NCI-H1105 treated with DMSO at 0.1 percent for 48 hours (cell line): ENCODE measurements at places on chromosomes 5 and 9.

GRCh38 chr5:94040591-94041148 is 299.3 kb upstream of the POU5F2 start:
- DNase-seq: no peak

DNA sequence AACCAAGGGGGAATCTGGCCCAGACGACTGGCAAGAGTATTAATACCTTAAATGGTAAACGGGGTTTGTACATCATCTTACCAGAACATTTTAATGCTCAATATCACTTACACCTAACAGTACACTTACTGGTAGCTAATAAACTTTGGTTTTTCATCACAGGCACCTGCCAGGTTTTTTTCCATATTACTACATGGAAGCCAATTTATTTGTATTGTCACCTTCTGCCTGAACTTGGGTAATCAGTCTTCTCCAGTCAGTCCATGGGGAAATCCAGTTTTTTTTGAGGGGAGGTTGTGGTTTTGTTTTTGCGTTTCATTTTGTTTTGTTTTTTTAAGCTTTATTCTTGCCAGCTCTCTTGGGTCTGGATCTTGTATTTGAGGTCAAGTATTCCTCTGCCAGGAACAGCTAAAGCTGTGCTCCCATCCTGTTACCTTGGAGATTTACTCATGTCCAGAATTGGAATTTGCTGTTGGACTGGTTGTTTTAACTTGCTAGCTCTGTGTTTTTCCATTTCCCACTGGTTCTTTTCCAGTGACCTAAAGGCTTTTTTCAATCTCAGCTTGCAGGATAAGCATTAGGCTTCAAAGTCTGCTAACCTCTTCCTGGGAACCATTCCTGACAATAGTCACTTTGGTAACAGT is 11.1 kb upstream of the NADK2 start:
- no peak for DNase-seq

DNA sequence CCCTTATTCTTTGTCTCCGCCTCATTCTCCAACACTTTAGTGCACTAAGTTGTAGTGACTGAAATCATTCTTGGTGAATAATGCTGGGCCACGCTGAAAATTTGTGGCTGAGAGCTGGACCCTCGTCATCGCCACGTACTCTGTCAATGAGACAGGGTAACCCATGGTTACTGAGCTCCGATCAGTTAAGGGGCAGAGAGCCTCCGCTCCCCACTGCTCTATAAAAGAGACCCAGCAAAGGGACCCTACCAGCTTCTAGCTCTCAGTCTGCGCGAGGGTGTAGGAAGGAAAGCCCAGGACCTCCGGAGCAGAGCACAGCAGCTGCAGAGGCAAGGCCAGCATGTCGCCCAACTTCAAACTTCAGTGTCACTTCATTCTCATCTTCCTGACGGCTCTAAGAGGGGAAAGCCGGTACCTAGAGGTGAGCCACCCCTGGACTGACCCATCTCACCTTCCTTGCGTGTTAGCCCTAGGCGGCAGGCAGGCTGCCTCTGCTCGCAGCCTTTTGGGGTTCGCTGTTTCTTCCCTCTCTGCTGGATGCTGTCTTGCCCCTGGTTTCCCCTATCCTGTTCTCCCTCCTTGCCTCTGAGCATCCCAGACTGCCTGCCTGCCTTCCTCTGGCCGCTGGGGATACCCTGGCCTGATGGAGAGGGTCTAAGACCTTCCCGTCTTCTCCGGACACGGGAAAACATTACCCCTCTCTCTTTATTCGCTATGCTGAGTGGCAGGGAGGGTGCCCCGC is at the start of gene CRHBP:
Gene CRHBP (plus strand): TSS at position 251 of the 742 bp plus-strand sequence. CDS start 90 bp downstream, at position 341.
- DNase-seq: no peak

DNA sequence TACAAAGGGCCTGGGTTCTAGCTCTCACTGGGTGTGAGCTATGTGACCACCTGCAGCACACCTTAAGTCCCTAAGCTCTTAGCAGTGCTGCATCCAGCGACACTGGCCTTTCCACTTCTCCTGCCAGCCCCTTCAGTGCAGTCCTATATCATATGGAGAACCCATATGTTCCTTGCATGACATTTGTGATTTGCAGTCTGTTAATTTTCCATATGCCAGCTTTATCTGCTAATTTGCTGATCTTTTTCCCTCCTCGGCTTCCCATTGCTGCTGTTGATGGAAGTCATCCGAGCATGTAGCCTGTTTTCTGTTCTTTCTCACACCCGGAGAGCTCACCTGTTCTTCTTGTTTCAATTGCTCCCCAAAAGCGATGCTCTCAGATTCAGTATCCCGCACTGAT is 23.2 kb downstream of the PRDM6 start:
- DNase-seq: no peak

DNA sequence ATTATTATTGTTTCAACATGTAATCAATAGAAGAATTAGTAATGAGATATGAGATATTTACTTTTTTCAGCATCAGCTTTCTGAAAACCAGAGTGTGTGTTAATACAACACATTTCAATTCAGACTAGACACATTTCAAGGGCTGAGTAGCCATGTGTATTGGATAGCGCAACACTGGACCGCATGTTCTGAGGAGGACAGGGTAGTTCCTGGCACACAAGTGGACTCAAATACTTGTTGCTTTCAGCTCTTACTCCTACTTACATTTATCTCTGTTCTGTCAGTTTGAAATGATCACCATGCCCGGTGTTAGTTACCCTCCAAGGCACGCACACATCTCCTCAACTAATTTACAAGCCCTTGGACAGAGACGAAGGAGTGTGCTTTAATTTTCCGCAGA is 126.6 kb downstream of the SLC24A2 start:
- DNase-seq: no peak

GRCh38 chr9:78677326-78677725 is 380.4 kb downstream of the PSAT1 start:
- DNase-seq: no peak

DNA sequence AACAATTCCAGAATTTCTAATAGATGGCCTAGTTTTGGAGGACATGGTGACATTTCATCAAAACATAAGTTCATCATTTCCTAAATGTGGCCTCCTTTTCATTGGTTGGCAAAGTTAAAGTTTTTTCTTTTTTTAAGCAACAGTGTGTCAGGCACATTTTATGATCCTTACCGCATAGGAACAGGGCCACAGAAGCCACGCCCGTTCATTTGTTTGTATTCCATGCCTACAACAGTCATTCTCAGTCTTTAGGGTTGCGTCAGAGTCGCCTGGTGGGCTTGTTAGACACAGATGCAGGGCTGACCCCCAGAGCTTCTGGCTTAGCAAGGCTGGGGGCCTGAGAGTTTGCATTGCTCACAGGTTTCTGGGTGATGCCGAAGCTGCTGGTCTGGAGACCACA is 130.2 kb downstream of the HSD17B3 start:
- DNase-seq: no peak

- DNase-seq: no peak
Observed at GRCh38 chr5:165783024-165783423, 2277.6 kb downstream of the MAT2B start.

DNA sequence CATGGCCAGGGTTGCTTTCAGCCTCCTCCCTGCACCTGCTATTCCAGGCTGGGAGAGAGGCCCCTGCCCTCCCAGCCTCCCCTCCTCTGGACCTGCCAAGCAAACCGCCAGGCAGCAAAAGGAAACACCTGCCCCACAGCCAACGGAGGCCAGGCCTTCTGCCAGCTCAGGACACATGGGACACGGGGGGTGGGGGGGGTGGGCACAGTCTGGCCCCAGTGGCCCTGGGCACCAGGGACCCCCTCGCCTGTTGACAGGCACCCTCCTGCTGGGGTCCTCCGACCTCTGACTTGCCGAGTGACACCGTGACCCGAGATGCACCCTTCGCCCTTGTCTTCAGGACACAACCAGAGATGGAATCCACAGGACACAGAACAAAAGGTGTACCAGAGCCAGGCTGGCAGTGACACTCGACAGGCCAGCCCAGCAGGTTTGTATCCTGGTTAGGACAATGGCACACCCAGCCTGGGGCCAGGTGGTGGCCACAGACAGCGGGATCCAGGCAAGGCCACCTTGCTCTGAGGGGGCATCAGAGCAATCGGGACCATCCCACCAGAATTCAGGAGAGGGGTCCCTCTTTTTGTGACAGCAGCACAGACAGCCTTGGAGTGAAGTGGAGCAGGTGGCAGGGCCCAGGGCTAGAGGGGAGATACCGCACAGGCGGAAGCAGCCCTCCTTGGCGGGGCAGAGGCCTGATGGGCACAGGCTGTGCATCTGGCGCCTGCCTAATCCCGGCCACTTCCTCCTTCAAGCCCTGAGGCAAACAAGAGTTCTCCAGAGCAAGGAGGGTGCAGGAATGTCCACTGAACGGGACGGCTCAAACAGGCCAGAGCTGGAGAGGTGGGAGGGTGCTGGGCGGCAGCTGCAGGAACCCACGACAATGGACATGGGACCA is 1.3 kb upstream of the TMEM210 start:
- DNase-seq: no peak

- no peak for DNase-seq
Observed at GRCh38 chr9:98037357-98037756, 19.2 kb upstream of the NANS start.

DNA sequence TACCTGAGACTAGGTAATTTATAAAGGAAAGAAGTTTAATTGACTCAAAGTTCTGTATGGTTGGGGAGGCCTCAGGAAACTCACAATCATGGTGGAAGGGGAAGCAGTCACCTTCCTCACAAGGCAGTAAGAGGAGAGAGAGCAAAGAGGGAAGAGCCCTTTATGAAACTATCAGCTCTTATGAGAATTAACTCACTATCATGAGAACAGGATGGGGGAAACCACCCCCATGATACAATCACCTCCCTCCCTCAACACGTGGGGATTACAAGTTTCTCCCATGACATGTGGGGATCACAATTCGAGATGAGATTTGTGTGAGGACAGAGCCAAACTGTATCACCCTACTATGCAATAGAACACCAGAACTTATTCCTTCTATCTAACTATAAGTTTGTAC is 27.9 kb downstream of the CD274 start:
- no peak for DNase-seq

DNA sequence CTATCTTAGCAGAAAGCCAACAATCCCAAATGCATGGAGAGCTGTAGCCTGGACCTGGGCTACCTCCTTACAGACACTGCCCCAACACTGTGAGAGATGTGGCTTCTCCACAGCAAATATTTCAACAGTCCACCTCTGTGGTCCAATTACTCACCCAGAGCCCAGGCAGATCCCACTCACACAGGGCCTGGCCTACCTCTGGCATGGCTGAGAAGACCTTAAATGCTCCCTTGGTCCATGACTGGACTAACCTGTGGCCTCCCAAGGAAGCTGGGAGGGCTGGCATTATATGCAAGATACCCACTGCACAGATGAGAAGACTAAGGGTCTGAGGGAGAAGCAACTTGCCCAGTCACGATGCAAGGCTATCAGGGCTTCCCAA is 22.8 kb upstream of the SLC25A51 start:
- no peak for DNase-seq

GRCh38 chr9:107874137-107874536 is 384.6 kb upstream of the KLF4 start:
- DNase-seq: no peak

DNA sequence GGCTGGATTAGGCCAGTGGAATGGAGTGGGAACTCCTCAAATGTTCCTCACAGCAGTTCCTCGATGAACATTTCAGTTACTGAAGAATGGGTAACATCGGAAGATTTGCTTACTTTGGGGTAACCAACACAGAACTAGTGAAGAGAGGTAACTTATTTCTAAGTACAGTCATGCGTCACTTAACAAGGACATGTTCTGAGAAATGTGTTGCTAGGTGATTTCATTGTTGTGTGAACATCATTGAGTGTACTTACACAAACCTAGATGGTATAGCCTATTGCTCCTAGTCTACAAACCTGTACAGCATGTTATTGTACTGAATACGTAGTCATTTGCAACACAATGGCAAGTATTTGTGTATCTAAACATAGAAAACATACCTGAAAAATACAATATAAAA is 228.3 kb downstream of the MAST4 start:
- DNase-seq: no peak

- no peak for DNase-seq
Observed at GRCh38 chr5:71658916-71659662, 60.0 kb upstream of the CARTPT start.

- DNase-seq: no peak
Observed at GRCh38 chr5:17218353-17219005, 1.0 kb downstream of the BASP1 start.

GRCh38 chr5:57324181-57324580 is 150.3 kb downstream of the GPBP1 start:
- no peak for DNase-seq

- no peak for DNase-seq
Observed at GRCh38 chr5:9170026-9170425, 375.8 kb downstream of the SEMA5A start.

DNA sequence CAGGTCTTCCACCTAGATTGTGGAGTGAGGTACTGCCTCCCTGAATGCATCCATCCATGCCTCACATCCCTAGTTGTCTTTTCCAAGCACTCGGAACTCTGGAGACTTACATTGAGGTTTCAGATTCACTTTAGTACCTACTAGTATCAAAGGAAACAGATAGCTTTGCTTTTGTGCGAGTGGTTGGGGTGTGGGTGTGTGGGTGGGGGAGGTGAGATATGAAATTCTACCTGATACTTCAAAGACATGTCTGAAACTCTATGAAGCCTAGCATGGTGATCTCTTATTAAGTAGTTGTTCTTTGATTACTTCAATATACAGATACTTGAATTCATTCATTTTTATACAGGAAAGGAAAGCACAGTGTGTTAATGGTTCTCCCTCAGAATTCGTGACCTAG is 64.4 kb downstream of the MCCC2 start:
- no peak for DNase-seq

GRCh38 chr5:138470322-138471051 is 5.2 kb downstream of the EGR1 start:
- no peak for DNase-seq

DNA sequence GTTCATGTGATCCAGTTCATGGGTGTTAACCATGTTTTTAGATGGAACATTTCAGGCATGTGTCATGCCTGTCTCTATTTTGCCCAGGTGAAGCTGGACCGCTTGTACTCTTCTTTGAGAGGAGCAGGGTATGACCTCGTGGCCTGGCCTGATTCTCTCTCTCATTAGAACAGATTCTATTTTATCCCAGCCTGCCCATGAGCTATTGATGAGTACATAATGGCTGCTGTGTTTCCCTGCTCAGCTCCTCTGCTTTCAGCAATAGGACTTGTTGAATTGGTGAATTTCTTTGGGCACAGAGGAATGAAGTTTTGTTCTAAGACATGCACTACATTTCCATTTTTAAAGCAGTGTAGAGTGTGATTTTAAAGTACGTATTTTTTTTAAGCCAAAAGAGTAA is 86.2 kb downstream of the HACD4 start:
- DNase-seq: no peak

GRCh38 chr9:23582836-23583235 is 243.2 kb downstream of the ELAVL2 start:
- no peak for DNase-seq

DNA sequence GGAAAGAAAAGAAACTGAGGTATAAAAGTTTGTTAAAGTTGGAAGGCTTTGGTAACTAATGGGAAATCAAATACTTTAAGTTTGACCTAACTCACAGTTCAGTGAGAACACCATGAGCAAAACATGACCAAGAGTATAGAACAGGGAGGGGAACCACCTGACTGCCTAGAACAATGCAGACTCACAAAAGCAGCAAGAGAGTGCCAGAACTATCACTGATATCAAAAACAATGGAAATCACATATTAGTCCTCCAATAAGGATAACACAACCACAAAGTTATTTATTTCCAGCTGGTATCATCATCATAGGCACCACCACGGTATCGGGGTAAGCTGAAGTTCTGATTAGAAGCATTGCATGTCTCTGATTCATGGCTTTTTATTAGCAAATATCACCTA is 77.5 kb downstream of the TRPM6 start:
- no peak for DNase-seq
